ENCODE measurements at places on chromosomes 11 and 22.

DNA sequence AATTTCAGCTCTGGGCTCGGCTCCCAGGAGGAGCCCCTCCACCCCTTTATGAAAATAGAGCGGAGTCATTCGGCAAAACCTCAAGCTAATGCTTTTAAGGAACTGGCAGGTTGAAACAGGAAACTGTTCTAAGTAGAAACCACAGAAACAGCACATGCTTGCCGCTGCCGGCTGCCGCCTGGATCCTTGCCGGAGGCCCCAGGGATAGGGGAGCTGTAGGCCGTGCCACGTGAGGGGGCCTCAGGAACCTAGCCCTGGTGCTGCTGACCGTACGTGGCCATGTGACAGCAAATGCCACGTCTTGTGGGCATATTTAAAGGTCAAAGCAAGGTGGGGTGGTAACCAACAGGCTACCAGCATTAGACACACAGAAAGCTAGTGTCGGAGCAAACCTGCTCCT, 77.9 kb upstream of the TIMP3 start:
- no peak for DNase-seq

- DNase-seq: no peak
Observed at GRCh38 chr22:39084666-39085065, 7.6 kb downstream of the APOBEC3G start.

GRCh38 chr22:46350646-46351045, 15.1 kb downstream of the TRMU start:
- no peak for DNase-seq

DNA sequence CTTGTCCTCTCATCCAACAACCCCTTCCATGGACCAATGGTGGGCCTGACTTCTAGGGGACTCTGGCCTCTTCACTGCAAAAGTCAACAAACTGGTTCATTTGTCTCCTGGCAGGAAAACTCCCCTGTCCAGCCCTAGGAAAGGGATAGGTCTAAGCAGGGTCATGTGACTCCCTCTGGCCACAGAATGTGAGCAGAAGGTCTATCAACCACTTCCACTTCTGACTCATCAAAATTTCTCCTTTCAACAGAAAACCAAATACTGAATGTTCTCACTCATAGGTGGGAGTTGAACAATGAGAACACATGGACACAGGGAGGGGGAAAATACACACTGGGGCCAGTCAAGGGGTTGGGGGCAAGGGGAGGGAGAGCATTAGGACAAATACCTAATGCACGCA, 1.3 kb upstream of the ISX start:
- DNase-seq: no peak

DNA sequence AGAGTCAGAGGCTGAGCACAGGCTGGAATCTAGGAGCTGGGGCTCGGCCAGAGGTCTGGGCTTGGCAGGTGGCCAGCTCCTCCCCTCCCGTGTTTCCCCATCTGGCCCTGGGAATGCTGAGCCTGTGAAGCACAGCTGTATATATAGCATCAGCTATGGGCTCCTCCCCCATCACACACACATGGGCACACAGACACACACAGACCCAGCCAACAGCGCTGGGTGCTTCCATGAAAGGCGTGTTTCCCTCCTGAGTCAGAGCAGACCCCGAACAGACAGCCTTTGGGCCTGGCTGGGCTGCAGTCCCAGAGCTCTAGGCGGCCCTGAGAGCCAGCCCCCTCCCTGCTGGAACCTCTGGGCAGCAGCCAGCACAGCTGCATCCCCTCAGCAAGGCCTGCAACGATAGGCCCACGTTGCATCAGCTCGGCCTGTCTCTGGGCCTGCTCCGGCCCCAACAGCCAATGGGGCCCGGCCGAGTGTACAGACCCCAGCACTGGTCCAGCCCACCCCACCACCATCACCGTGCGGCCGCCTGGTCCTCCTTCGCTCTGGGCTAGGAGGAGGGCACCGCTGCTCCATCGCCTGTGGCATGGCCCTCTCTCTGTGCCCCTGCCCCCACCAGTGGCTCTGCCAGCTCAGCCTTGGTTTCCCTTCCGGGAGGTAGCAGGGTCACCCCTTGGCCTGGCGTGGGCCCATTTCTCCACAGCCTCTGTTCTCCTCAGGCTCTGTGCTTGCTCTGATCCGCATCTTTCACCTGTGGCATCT, 7.6 kb upstream of the SERPINH1 start:
- peak; percentile 84 for DNase-seq

DNA sequence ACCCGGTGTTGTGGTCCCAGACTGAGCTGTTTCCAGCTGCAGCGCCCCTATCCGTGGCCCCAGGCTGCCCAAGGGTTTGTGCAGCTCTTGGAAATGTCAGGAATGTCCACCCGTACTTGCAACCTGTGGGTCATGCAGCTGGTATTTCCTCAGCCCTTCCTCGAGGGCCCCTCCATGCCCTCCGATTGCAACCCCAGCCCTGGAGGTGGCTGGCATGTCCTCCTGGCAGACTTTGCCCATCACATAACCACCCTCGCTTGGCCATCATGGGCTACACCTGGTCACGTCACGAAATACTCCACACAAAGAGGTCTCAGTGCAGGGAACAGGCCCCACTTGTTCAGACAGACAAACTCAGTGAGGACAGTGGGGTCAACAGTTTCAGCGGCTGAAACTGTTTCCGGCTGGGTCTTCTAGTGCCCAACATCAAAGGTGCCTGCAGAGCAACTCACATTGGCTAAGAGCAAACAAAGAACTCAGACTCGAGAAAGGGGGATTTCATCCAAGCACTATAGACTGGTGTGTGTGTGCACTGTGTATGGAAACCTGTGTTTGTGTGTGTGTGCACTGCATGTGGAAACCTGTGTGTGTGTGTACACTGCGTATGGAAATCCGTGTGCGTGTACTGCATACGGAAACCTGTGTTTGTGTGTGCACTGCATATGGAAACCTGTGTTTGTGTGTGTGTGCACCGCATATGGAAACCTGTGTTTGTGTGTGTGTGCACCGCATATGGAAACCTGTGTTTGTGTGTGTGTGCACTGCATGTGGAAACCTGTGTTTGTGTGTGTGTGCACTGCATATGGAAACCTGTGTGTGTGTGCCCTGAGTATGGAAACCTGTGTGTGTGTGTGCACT, 72.8 kb upstream of the CCND1 start:
- DNase-seq: no peak

- no peak for DNase-seq
Observed at GRCh38 chr22:43038325-43038724, 23.4 kb upstream of the PACSIN2 start.

Measured in right renal pelvis (tissue), 4 donors.